CD4-positive, alpha-beta T cell treated with Interleukin-12 subunit alpha and Interleukin-12 subunit beta, for 1 hour (primary cell): ENCODE measurements at places on chromosomes 12 and 14.

- DNase-seq: no peak
Measured at GRCh38 chr14:69693801-69694729, 72.9 kb upstream of the SRSF5 start.

GRCh38 chr12:101441461-101442224 is 33.5 kb upstream of the SPIC start:
- DNase-seq: no peak

DNA sequence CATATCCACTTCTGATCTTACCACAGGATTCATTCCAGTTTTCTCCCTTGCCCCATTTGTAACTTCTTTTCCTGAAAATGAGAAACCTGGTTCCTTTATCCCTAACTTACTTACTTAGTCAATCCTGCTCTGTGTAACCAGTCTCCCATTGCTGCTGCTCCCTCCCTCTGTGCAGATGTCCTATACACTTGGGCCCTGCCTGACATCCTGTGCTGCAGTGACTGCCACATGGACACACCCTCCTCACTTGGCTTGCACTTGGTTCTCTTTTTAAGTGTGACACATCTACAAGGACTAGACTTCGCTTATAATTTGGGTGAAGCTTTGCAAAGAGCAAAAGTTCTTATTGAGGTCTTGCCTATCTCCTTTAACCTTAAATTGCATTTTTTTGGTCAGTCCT is 51.4 kb downstream of the FGD4 start:
- DNase-seq: no peak

DNA sequence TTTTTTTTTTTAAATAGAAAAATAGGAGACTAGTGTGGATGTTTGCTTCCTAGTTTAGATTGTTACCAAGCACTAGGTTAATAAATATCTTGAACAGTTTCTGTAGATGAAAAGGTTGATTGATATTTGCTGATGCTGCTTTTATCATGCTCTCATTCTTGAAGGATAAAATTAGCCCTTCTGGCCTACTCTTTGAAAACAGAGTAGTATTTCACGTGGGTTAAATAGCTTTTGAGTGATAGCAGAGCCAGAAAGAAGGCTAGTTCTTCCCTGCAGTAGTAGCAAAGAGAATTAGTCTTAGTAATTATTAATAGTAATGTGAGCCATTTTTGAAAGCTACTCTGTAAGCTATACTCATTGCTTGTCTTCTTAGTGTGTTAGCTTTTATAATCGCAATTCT is 5.2 kb downstream of the NEDD1 start:
- DNase-seq: no peak

DNA sequence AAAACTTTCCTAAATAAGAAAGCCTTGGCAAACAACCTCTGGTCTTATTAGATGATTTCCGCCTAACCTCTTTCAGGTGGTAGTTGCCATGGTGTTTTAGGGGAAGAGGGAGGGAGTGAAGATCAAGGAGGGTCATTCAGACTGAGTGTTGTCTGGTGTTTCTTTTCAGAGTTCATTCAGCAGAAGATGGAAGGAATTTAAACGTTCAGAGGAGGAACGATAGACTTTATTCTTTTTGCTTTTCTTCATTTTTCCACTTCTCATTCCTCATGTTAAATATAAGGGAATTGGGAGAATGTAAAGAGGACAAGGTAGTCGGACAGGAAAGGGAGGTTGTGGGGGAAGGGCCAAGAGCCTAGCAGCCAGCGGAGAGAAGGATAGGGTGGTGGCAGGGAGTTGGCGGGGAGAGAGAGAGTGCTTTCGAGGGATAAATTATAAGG is 17.4 kb upstream of the SALL2 start:
- no peak for DNase-seq

DNA sequence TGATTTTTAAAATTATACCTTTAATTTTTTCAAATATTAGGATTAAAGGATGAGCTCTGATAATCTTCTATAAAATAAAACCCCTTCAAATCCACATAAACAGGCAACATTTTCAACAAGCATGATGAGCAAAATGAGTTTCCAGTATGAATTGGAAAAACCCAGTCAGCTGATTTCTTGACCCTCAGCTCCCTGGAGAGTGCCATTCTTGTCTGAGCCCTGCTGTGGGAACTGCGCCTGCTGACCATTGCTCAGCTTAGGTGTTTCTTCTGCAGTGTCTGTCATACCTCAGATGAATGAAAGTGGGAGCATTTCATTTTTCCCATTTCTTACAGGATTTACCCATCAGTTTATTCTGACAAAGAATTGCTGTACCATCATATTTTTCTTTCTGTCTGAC is 27.6 kb downstream of the MAPKAPK5 start:
- no peak for DNase-seq

DNA sequence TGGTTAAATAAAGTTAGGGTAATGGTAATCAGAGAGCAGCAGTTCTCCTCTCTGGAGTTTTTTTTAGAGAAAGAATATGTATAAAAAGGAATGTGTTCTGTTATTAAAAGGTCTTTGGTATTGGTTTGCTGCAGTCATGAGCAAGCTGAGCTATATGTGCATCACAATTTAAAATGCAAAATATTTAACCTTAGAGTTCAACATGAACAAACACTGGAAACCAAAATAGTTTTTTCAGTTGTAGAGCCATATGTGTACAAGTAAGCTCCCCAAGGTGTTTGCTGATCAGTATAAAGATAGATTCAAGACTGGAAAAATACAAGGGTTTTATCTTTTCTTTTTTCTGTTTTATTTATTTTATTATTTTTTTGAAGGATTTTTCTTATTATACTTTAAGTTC is 245.0 kb downstream of the NUBPL start:
- DNase-seq: no peak

DNA sequence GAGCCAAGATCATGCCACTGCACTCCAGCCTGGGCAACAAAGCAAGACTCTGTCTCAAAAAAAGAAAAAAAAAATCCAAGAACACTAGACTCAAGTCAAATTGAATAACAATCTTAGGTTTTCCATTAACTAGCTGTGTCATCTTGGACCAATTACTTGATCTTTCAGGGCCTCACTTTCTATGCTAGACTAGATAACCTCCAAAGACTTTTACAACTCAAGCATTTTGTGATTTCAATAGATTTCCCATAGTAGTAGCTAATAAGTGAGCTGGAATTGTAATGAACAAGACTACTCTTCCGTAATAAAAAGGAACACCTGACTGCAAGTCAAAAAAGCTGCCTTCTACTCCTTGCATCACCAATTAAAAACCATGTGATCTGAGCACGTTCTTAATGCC is 127.0 kb upstream of the SSTR1 start:
- no peak for DNase-seq

GRCh38 chr14:20493634-20494033 is 11.7 kb upstream of the RNASE10 start:
- no peak for DNase-seq

DNA sequence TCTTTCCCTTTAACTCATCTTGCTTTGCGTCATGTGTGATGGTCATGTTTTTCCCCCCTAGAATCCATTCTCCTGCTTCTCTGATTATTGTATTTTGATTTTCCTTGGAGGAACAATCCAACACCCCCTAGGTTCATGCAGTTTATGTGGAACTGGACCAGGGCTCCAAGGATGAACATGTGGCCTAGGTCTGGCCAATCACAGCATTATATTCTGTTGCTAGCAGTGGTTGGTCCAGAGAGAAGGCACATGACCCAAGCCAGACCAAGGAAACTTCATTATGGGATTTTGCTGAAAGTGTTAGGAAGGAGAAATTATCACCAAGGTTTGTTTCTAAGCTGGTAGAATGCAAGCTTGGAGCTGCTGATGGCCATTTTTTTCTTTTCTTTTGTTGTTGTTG is 6.9 kb upstream of the PPTC7 start:
- no peak for DNase-seq

GRCh38 chr12:120064054-120064940 is 52.3 kb downstream of the RAB35 start:
- no peak for DNase-seq

DNA sequence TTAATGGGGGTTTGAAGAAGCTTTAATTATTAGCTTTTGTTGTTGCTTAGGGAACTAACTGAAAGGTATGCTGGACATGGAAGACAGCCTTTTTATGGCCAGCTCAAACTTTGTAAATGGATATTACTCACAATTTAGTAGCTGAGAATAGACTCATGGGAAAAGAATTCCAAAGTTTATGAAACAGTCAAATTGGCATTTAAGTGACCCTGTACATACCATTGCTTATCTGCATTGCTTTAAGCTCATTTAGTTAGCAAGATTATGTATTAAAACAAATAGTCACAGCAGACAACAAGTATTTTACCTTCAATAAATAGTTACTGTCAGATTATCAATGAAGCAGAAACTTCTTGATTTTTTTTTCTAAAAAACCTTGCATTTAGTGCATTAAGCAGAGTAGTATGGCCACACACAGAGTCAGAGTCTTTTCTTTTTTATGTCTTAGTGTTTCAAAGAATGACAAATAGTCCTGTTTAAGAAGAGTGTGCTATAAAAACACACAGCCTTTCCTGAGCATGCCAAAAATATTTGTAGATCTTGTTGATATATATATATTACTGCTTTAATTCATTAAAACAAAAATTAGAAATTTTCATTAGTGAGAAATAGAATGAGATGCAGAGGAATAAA is 102.2 kb downstream of the TTC6 start:
- DNase-seq: no peak

DNA sequence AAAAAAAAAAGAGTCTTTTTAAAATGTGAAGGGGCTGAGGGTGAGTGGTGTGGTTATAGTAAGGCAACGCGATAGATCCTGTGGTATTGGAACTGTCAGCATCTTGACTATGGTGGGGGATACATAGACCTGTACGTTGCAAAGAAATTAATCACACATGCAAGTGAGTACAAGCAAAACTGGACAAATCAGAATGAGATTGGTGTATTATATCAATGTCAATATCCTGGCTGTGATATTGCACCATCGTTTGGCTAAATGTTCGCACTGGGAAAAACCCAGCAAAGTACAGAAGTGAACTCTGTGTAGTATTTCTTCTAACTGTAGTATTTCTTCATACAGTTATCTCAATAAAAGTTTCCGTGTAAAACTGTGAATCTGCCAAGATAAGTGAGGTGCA is 67.9 kb downstream of the GCH1 start:
- no peak for DNase-seq
